ENCODE measurements at places on chromosomes 5 and 9.

GRCh38 chr5:38250763-38251448 is 7.5 kb upstream of the EGFLAM start:
- DNase-seq = no peak

DNA sequence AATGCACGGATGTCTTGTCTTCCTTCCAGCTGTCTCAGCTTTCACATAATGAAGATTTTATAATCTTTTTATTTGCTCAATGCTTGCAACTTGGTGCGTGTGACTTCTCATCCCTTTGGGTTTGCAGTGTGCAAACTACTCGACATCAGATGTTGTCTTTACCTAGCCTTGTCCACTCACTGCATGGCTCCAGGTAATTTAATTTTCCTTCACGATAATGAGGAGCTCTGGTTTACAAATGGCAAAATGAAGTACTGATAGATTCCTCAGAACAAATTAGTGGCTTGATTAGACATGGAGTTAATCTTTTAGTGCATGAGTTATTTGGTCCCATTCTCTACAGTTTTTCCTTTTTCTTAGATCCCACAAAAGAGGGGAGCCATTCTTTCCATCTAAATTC is 603.0 kb downstream of the CCDC171 start:
- DNase-seq = no peak

DNA sequence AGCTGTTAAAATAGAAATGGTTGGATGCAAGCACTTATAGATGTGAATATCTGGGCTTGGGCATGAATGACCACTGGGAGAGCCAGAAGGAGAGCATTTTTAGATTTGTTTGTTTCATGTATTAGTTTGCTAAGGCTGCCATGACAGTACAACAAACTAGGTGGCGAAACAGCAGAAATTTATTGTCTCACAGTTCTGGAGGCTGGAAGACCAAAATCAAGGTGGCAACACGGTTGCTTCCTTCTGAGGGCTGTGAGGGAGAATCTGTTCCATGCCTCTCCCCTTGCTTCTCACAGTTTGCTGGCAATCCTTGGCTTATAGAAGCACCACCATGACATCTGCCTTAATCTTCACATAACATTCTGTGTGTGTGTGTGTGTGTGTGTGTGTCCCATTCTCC is 20.2 kb upstream of the CDC23 start:
- no peak for DNase-seq

- no peak for DNase-seq
These were observed at the start of gene SELENOP for GRCh38 chr5:42811591-42812446. Gene SELENOP, minus strand, starts transcription at chr5:42811892. Its CDS starts 3,539 bp downstream, at chr5:42808353.

DNA sequence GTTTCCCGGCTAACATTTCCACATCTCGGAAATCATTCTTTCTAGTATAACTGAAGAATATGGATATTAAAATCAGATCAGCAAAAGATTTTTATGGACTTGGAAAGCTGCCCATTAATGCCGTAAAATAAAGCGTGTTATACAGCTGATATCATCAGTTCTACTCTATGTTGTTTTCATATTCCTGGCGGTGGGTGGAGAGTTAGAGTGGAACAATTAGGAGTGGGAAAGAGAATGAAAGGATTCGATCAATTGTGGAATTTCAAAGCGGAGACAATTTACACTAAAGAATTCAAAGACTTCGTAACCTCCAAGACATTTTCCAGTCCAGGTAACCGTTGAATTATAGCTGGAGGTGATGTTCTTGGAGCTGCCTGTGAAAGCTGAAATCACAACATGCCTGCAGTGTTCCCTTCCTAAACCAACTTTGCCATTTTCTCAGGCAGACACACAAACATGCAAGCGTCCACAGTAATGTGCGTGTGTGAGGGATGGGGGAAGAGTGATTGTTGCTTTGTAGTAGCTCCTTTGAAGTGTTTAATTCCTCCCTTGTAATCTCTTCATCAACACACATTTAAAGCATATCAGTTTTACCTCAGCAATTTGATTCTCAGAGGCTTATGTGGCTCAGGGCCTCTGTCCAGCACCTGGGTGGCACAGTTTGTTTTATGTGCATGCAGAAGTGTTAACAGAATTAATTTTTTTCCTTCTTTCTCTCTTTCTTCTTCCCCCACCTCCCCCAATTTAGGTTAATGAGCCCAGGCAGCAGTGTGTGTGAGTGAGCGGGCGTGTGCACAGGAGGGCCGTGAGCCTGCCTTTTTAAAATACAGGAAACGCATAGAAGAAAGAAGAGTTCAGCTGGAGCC is 544.1 kb downstream of the RAB3C start:
- DNase-seq = peak; percentile 31

GRCh38 chr9:118832371-118832770 is 536.9 kb downstream of the BRINP1 start:
- DNase-seq = no peak

DNA sequence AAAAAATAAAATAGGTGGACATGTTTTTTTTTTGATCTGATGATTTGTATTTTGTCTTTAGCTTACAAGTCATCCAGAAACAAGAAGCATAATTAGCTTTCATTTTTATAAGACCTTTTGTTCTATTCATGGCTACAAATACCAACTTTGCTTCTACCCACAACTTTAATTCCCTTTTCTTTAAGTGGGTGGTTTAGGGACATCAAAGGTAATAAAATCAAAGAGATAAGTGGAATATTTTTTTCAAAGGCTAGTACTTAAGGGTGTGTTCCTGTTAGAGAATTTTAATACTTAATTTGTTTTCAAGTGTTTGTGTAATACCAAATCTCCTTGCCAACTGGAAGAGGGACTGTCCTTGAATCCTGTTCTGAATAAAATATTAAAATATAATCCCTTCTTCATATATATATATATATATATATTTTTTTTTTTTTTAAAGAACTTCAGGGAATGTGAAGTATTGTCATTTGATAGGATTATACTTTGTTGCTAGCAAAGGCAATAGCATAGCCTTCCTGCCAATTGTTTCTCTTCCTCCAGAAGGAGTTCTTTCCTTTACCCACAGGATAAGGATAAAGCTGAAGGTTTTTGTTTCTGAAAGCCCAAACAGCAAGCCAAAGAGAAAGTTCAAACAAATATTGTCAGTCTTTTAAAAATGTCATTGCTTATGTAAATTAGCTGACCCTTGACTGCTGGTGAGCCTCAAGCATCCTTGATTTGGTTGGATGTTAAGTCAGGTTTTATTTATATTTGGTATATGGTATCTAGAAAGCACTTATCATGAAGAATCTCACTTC is 108.9 kb downstream of the PAM start:
- no peak for DNase-seq

GRCh38 chr9:113536166-113536482 is 72.6 kb downstream of the RGS3 start:
- no peak for DNase-seq

DNA sequence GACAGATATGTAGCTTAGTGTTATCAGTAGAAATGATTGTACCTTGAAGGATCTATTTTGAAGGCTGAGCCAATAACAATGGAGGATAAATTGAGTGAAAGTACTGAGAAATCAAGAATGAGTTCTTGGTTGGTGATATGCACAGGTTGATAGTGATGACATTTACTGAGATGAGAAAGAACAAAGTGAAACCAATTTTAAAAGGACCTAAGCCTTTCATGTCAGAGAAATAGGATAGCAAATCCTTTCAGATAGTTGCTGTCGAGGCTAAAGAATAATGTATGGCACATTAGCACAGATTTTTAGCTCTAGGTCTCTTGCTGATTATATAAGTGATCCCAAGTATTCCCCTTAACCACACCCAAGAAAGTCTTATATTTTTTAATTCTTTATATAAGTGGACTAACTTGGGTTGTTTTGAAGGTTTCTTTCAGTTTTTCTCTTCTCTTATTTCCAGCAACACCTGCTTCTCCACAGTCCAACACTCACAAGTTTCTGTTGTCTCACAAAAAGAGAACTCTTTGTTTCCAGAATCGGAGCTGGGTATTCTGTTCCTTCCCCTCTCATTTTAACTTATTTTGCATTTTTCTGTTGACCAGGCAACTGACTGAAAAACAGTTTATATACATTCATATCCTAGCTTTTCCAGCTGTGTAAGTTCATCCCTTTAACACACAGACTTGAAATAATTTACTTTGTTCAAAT is 286.9 kb upstream of the ATP10B start:
- DNase-seq = no peak

DNA sequence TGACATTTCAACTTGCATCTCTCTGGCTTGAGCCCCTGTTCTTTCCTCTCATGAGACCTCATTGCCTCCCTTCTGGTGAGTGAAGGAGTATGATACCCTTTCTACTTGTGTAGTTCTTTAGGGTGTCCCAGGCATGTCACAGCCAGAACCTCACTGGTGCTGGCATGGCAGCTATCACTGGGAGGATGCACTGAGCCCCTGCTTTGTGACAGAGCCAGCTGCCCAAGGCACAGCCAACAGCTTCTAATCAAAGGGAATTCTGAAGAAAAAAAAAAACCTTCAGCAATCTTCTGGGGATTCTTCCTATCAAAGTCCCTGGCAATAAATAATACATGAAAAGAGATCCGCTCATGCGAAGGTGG is 652.6 kb upstream of the KLF4 start:
- no peak for DNase-seq

DNA sequence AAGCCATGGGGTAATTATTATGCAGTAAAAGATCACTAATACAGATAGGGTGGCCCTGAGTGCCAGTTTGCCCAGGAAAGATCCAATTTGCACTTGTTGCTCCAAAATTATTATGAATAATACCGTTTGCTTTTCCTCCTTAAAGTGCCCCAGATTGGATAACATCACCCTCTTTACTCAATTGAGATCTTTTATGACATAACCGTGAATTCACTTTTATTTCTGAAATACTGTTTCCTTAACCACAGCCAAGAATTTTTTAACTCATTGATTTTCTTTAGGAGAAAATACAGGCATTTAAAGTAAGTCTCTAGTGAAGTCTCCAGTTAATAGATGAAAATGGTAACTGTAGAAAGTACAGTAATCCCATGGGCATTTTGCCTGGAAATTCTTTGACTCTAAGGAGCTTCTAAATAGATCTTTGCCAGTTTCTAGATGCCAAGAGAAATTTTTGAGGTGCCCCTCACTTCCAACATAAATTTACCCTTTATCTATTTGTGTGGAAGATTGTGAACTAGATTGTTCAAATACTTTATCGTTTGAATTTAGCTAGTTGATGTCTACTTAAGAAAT is 99.2 kb downstream of the UHRF2 start:
- DNase-seq = no peak

- no peak for DNase-seq
These were observed 129.4 kb downstream of the ZSWIM6 start for GRCh38 chr5:61461417-61461816.

DNA sequence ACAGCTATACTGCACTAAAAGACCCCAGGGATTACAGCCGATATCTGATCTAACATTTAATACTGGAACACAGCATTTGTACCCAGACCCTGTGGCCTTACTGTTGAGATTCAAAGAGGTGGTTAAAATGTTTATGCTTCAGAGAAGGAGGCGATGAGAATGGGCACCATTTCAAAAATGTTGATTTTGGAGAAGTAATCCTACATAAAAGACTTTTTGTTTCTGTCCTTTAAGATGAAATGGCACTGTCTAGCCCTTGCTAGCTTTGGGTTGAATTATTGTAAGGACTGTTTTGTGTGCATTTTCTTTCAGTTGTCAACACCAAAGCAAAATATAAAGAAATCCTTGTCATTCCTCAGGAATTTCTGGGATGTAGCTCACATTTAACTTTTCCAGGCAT is 288.5 kb upstream of the ANKH start:
- no peak for DNase-seq

DNA sequence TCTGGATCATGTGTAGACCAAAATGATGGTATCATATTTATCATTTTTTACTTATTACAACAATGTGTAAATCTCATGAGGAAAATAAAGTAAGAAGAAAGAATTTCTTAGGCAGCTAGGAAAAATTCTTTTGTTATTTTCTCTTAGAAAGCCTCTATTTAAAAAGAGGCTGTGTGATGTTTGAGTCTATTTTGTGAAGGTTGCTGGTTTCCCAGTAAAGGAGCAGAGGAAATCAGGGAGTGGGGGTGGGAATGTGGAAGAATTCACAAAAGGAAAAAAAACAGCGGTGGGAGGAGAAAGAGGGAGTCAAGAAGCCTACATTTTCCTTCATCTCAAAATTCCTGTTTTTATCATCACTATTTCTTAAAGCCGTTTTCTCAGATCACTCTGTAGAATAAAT is 20.1 kb downstream of the PTCH1 start:
- no peak for DNase-seq

GRCh38 chr5:139662617-139663016 is 14.5 kb downstream of the CXXC5 start:
- no peak for DNase-seq

DNA sequence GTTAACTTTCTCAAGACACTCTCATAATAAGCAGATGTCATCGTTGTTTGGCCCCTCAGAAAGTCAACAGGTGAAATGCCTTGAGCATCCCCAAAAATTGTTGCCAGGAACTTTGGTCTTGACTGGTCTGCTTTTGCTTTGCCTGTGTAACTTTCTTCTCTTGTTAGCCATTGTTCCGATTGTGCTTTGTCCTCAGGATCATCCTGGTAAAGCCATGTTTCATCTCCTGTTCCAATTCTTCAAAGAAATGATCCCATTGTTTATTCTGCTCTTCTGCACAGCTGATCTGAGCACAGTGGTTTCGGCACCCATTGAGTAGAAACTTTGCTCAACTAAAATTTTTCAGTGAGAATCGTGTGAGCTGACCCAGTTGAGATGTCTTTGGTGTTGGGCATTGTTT is 8.1 kb upstream of the ZBED3 start:
- DNase-seq = no peak

DNA sequence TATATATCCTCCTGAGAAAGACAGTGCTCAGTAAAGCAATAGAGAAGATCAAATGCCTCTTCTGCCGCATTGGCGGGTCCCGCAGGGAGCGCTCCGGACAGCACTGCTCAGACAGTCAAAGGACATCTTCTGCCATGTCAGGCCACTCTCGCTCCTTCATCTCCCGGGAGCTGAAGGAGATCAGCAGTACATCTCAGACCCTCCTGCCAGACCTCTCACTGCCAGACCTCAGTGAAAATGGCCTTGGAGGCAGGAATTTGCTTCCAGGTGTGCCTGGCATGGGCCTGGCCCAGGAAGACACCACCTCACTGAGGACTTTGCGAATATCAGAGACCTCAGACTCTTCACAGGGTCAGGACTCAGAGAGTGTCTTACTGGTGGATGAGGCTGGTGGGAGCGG is 12.2 kb downstream of the PTGER4 start:
- DNase-seq = no peak

- DNase-seq = no peak
These were observed 6.3 kb upstream of the ATG10 start for GRCh38 chr5:81965524-81965923.

GRCh38 chr9:119662329-119662728 is 293.1 kb upstream of the BRINP1 start:
- DNase-seq = no peak

- DNase-seq = no peak
These were observed 6.2 kb upstream of the HAVCR2 start for GRCh38 chr5:157115012-157115411.

DNA sequence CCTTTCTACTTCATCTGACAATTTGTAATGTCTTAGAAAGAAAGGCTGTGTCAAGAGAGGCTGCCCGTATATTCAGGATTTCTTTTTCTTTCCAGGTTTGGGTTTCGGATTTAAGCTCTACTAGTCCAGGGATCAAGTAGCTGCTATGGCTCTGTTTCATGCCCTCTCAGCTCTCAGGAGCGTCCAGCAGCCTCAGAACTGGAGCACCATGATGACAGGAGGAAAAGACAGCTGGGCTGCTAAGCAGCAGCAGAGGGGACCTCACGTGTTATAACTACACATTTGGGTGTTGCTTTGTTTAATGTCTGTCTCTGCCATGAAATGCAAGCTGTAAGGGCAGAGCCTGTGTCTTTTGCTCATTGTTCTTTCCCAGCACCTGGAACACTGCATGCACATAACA is 28.5 kb downstream of the TBC1D2 start:
- DNase-seq = no peak

GRCh38 chr9:27414220-27414761 is 109.8 kb upstream of the IFNK start:
- no peak for DNase-seq
